SHP77 (cell line): ENCODE measurements at places on chromosomes 1 and 21.

GRCh38 chr1:176494436-176494835, 31.5 kb downstream of the PAPPA2 start:
- no peak for DNase-seq

GRCh38 chr1:45567911-45568310, 15.9 kb upstream of the NASP start:
- DNase-seq: no peak

DNA sequence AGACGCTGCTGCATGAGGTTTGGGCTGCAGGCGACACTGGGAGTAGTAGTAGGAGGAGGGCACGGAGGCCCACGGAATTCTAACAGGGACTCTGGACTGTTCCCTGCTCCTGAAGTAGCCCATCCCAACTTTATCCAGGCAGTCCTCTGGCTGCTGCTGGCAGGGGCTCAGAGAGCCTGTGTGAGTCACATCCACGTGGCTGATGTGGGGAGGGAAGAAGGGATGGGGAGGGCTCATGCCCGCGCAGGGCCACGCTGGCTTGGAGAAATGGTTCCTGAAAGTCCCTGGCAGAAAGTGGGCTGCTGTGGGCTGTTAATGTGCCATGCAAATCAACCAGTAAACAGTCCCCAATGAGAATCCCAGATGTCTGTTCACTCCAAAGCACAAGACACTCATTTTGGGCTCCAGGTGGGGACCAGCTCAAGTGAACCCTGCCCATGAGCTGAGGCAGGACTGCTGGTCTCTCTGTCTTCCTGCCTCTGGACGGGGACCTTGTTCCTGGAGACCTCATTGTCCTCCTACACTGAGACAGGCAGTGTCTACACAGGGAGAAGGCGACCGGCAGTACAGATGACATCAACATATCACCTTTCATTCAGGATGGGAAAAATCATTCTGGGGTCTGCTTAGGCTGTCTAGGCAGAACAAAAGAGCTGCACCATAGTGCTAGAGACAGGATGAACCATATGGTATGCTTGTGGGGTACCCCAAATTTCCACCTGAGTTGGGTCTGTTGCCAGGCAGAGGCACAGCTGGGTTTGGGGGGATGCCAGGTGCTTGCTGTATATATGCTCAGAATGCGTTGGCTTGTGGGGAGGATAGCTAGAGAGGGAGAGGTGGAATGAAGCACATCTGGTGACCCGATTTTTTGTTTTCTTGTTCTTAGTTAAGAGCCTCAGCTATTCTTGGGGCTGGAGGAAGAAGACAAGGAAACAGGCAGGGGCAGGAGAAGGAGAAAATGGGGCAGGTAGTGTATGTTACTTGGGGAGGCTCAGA, 57.9 kb upstream of the FMOD start:
- DNase-seq: no peak

GRCh38 chr1:221878134-221878533, 136.2 kb upstream of the DUSP10 start:
- no peak for DNase-seq

DNA sequence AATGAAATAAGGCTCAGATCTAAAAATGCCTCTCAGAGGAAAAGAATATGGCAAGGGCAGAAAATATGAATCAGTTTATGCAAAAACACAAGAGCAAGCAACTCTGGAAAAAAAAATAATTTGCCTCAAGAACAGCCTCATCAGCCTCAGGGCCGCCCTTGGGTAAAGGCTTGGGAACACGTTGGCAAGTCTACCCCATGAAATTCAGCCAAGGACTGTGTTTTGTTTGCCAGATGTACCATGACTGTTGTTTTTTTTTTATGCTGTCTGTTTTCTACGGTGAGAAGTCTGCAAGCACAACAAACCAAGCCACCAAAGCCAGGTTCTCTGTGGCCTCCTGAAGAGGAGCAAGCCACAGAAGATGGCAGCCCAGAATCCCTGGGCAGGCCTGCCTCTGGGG, 18.0 kb downstream of the HHIPL2 start:
- no peak for DNase-seq

DNA sequence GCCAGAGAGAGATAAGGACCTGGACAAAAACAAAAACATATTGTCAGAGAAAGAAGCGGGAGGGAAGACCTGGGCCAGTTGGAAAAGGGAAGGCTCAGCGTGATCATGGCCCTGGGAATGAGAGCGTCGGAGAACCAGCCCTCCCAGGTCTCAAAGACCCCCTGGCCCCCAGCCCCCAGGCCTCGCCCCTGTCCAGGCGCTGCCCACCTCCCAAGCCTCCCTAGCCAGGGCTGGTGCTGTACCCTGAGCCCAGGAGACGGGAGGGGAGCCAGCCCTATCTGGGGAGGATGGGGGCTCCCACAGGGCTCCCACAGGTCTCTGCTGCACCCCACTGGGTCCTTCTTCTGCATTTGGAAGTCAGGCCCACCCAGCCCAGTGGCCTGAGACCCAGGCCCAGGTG, 15.1 kb downstream of the CHD5 start:
- no peak for DNase-seq

- no peak for DNase-seq
These were observed 2.5 kb upstream of the TBX15 start for GRCh38 chr1:118990513-118991152.

DNA sequence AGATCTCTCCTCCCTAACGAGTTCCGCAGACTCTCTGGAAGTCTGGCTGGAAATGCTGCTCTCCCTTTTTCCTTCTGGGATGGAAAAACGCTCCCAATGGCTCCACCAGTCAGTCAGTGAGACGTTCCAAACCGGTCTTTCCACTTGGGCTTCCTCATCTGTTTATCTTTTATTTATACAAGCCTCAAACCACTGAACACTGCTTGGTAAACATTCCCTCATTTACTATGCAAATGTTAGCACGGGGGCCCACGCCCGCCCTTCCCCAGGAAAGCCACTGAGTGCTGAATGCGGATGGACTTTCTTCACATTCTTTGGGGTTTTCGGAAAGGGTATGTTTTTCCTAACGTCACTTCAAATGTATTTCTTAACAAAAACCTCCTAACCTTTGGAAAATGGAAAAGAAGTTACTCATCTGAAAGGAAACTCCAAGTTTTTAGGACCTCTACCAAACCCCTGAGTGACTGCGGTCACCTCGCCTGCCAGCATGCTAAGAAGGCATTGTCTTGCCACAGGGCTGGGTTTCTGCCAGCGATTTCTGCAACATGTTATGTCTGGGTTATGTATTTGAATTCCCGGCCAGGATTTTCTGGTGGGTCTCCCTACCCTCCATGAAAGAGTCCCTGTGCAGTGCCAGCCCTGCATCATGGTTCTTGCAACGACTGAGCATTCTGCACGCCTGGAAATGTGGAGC, 14.0 kb upstream of the UMODL1 start:
- DNase-seq: no peak

- DNase-seq: no peak
These were observed 183.0 kb upstream of the HOOK1 start for GRCh38 chr1:59631561-59632255.

DNA sequence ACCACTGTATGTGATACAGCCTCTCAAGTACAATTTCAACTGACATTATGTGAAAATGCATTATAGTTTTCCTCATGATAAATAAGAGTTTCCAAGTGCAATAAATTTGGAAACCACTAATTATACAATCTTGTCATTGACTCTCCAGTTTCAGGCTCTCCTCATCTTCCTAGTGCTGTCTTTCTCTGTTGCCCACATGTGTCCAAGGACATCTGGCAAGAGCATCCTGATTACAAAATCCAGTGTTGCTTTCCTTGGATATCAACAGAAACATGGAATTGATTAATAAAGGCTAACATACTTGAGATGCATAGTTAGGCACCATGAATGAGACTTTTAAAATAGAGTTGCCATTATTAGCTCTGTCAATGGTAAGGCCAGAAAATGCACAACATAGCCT, 15.6 kb upstream of the MAP10 start:
- DNase-seq: no peak

- DNase-seq: no peak
These were observed 31.8 kb downstream of the DBT start for GRCh38 chr1:100217834-100218233.

DNA sequence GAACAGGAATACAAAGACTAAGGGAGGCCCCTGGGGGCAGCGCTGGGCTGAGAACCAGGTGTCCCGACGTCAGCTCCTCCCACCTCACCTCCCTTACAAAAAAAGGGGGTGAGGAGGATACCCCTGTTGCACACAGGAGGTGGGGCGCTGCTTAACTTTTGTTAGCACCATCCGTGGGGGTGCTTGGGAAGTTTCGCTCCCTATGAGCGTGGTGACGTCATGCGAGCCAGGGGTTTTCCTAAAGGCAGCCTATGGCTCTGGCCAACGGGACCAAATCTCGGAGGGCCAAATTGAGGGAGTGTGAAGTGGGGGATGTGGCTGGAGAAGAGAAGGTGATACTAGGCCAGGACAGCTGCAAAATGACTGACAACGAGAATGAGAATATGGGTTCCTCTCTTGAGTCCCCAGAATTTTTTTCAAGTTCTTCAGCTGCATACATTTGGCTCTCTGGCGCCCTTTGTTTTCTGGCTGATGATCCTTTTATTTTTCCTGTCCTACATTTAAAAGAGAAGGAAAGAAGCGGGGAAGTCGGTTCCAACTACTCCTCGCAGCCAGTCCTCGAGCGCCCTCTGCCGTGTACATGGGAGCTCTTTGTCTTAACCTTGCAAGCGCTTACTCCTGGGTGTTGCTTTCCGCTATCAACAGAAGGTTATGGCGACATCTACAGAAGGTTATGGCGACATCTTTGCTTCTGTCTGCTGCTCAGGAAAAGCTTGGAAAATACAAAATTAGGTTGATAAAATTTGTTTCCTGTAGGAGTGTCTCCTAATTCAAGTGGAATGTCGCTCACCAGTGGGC, 48.0 kb upstream of the ZC3H11B start:
- peak; percentile 51 for DNase-seq

GRCh38 chr1:237864338-237865244, 26.1 kb downstream of the ZP4 start:
- DNase-seq: peak; percentile 27

- DNase-seq: no peak
These were observed 95.7 kb downstream of the FASLG start for GRCh38 chr1:172754609-172755008.
